Amniotic epithelial cell (primary cell): ENCODE measurements at places on chromosomes 12 and 14.
A peak's percentile ranks its signal among the peaks of the same experiment; 100 is the strongest.

GRCh38 chr12:42469355-42470175 is 120.0 kb downstream of the PRICKLE1 start:
- DNase-seq: no peak

GRCh38 chr12:119825262-119825661 is 51.9 kb downstream of the CIT start:
- no peak for DNase-seq

DNA sequence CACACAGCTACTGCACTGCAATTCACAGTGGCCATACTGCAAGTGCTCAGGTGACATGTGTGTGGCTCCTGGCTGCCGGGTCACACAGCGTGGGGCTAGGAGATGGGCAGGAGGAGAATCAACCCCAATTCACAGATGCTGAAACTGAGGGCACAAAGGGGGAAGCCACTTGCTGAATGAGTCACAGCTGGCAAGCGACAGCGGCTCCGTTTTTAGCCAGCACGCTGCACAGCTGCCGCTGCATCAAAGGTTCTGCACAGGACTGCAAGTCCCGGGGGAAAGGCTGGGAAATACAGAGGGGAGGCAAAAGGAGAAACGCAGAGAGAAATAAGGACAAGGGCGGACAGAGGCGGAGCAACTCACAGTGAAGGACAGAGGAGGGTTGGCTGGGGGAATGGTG is 57.9 kb downstream of the KDM2B start:
- no peak for DNase-seq

DNA sequence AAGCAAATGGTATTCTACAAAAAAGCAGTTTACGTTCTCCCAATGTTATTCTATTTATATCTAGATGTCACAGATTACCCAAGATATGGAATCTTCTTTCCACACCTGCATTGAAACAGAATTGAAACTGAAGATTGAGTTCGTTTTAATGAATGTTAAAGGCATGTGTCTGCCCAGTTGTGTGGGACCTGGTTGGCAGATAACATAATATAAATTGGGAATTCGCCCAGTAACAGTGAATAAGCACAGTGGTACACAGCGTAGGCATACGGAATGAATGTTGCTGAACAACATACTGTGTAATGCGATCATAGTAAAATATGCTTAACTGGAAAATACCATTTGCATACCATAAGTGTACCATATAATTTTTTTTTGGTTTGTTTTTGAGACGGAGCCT is 4.3 kb downstream of the KHNYN start:
- no peak for DNase-seq

DNA sequence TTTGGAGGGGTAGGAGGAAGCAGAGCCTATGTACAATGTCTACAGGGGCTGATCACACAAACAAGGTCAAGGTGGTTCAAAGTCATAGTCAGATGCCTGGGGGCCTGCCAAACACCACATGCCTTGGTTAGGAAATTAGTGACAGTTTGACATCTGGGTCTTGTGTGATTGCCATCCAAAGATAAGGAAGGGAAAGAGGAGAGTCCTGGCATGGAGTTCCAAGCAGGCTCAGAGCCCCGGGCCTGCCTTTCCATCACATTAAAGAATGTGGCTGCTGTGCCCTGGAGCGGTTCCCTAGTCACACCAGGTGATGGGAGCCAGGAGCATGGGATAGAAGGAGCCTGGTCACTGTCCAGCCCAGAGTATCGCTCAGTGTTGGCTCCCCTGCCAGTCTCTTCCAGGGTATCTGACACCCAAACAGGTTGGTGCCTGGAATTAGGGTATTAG is 53.6 kb upstream of the BCL2L14 start:
- peak; percentile 11 for DNase-seq

GRCh38 chr12:67410246-67410645 is 141.1 kb downstream of the CAND1 start:
- DNase-seq: peak; percentile 24

DNA sequence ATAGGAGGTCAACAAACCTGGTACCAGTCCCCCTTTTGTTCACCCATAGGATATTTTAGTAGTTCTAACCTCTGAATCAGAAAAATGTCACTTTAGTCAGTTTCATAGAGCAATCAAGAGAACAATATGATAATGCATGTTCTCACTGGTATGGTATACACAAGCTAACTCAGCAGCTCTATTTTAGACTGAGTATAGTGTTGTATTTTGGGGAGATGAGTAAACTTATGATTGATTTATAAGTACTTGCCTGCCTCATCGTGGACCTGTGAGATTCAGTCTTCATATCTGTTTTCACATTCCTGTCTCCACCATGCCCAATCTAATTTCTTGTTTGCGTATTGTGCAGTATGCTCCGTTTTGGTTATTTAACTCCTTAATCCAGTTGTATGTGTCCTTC is 20.9 kb downstream of the COX16 start:
- no peak for DNase-seq

DNA sequence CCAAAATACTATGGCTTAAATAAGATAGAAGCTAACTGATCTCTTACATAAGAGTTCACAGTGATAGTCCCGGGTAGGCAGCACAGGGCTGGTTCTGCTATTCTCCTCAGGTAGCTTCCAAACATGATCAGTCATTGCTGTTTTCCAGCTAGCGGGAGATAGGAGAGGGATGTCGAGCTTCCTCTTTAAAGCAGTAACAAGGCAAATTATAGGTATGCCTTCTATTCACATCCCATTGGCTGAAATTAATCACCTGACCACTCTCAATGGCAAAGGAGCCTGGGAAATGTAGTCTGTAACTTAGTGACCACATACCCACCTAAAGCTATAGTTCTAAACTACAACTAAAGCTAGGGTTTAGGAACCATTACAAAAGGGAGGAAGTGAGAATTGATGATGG is 34.5 kb upstream of the VRK1 start:
- peak; percentile 54 for DNase-seq

DNA sequence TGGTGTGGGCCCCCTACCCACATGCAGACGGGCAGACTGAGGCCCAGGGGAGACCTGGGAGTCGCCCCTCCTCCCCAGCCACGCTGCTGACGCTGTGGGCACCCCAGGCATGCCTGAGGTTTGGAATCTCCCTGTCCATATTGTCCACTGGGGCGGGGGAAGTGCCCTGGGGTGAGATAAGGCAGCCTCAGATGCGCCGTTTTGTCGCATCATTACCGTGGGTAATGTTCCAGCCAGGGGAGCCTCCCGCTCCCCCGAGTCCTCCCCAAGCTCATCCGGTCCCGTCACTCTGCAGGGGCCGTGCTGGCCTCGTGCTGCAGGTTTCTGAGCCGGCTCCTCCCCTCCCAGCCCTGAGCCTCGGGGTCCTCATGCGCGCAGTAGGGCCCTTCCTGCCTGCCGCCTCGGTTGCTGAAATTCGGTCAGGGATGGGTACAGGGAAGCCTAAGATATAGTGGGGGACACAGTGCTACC is 11.4 kb downstream of the INF2 start:
- no peak for DNase-seq

- DNase-seq: peak; percentile 35
These were observed at the start of gene LRFN5 for GRCh38 chr14:41606532-41607303. Gene LRFN5, plus strand, starts transcription at chr14:41606876.

- no peak for DNase-seq
These were observed 12.0 kb upstream of the PRIMA1 start for GRCh38 chr14:93799989-93800921.

GRCh38 chr14:101350021-101350420 is 211.3 kb upstream of the DIO3 start:
- no peak for DNase-seq

- DNase-seq: no peak
These were observed 16.7 kb upstream of the E2F7 start for GRCh38 chr12:77082021-77082420.

- DNase-seq: peak; percentile 76
These were observed 59.1 kb downstream of the LRP6 start for GRCh38 chr12:12207746-12208145.

- DNase-seq: no peak
These were observed 50.6 kb downstream of the DRAM1 start for GRCh38 chr12:101927999-101928398.

GRCh38 chr12:15956413-15957185 is 45.5 kb downstream of the DERA start:
- DNase-seq: no peak

DNA sequence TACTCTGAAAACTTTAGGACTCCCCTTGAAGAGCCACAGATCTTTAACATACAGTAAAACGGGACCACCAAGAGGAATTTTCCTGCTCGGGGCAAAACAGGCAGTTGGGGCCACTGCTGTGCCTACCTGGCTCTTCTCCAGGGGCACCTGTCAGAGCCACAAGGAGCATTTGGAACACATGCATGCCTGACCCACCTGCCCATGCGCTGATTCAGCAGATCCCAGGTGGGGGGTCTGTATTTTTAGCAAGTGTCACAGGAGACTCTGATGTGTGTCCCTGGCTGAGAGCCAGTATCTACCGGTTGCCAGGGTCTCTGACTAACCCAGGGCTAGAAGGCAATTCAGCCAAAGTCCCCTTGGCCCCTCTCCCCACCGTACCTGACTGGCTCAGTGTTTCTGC is 6.5 kb downstream of the CTDSP2 start:
- no peak for DNase-seq

GRCh38 chr14:72525087-72525915 is 368.6 kb downstream of the DPF3 start:
- no peak for DNase-seq

DNA sequence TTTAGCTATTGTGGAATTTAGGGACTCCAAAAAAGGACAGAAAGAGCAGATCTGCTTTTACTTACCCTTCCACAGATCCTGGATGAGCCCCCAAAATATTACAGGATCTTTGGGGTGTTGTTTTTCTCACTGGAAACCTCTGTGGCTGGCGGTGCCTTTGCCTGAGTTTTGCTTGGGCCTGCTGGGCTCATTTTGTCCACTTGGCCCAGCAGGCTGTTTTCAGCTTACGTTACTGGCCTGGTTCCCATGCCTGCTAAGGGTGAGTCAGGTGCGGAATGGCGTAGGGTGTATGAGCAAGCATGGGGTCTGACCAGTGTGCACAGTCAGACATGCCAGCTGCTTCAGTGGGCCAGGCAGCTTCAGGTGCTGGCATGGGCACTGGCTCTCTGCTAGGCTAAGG is 45.8 kb downstream of the HSD17B6 start:
- DNase-seq: peak; percentile 17

GRCh38 chr14:64698903-64699302 is 5.3 kb upstream of the PLEKHG3 start:
- DNase-seq: peak; percentile 36

DNA sequence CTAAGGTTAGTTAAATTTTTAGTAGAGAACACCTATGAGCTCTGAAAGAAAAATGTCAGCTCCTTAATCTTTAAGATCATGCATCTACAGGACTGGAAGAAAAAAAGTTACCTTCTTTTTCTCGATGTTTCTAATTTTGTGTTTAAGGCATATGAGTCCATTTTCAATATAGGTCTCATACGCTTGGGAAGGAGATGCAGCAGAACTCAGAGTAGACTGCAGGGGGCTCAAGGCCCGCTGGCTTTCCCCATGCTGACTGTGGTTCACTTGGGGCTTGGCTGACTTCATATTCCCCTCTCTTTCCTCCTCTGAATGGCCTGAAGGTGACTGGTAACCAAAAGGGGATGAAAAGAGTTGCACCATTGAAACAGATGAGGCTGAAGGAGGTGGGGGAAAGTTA is 1.5 kb downstream of the CAPRIN2 start:
- DNase-seq: peak; percentile 42

- no peak for DNase-seq
These were observed 8.4 kb downstream of the CKAP4 start for GRCh38 chr12:106239241-106239950.

DNA sequence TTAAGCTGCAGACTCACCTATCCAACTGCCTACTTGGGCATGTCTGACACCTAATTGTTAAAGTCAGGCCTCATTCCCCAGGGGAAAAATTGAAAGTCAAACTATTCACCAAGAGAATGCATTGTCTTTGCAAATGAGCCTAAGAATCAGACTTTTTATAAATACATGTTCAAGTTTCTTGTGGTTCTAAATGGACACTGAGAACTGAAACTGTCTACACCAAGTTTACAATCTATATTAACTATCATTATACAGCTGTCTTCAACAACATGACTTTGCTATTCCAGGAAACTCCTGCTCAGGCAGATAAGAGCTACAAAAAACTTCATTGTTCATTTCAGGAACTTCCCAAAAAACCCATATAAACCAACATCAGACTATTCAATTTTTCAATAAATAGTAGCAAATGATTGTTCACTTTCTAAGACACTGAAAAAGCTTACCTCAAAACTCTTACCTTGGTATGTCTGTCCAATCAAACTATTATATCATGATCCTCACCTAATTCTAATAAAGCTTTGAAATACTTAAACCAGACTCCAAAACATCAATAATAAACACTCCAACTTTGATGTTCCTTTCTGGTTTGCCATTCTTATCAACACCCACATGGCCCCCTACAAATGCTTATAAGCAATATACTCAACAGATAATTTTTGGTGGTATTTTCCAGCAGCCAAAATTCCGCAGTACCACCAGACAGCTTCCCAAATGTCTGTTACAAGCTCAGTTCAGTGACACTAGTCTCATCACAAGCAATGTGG is 24.2 kb downstream of the CDK17 start:
- no peak for DNase-seq

GRCh38 chr12:22797701-22798100 is 172.7 kb downstream of the ETNK1 start:
- DNase-seq: no peak

- peak; percentile 63 for DNase-seq
These were observed 34.7 kb downstream of the KICS2 start for GRCh38 chr12:64187370-64187769.
